ENCODE measurements at places on chromosomes 4 and X. TPM values are rescaled to one million over a fixed set of nuclear protein-coding genes. Genes with fewer than 3 reads are reported as not detected.

DNA sequence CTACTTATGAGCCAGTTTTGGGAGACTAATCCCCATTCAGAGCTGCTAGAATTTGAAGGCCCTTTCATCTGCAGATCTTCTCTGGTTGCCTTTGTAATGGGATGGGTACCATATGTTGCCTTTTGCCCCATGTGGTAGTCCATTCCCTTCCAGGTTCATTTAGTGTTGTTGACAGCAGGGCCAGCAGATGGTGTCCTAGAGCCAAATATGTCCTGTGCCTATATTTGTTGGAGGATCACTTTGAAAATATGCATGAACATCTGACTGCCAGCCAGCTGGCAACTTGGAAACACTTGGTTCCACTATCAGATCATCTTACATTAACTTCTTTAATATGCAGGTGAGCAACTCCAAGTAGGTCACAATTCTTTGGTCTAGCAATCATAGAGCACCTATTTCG lies 30.4 kb downstream of the CFAP299 start:
- H3K4me1 ChIP-seq, result no peaks in the 10 kb centered on the region
- no peak overlapping the region for H3K27ac ChIP-seq
- peaks cover under 1% of the 10 kb centered on the region for H3K27me3 ChIP-seq
- no peak overlapping the region for H3K4me3 ChIP-seq
- peak; percentile 66 for DNase-seq

GRCh38 chr4:119861731-119862130 lies 204.9 kb downstream of the MAD2L1 start:
- no peak overlapping the region for H3K4me3 ChIP-seq
- H3K27me3 ChIP-seq, result no peaks in the 10 kb centered on the region
- H3K4me1 ChIP-seq, result no peaks in the 10 kb centered on the region
- no peak overlapping the region for H3K27ac ChIP-seq

- no peaks in the 10 kb centered on the region for H3K27me3 ChIP-seq
- no peak overlapping the region for H3K4me3 ChIP-seq
- H3K36me3 ChIP-seq, result no peaks in the 10 kb centered on the region
- H3K4me1 ChIP-seq, result no peaks in the 10 kb centered on the region
- DNase-seq, result no peak
These were observed 119.3 kb upstream of the CLNK start for GRCh38 chr4:10803713-10804343.

- H3K4me1 ChIP-seq, result peaks cover 15% of the 10 kb centered on the region
- H3K27ac ChIP-seq, result no peak overlapping the region
- no peaks in the 10 kb centered on the region for H3K27me3 ChIP-seq
- DNase-seq, result no peak
- H3K4me3 ChIP-seq, result no peak overlapping the region
These were observed 35.0 kb upstream of the MYOZ2 start for GRCh38 chr4:119100655-119101054.

DNA sequence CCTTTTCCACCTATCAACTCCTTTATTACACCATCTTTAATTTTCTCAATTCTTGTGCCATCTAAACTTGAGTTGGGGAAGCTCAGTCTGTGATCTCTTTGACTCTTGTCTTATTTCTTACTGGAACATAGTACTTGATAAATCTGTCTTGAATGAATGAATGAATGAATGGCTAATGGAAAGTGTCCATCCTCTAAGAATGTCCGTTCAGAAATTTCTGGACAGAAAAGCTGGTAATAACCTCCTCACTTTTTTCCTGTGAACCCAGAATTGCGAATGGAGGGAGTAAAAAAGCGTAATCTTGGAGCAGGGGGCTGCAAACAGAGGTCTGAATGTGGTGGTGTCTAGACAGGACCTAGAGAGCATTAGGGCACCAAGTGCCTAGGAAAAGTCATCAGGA lies 9.4 kb upstream of the CLTRN start:
- H3K4me3 ChIP-seq, result no peak overlapping the region
- no peak for DNase-seq
- H3K4me1 ChIP-seq, result peaks cover 25% of the 10 kb centered on the region
- no peaks in the 10 kb centered on the region for H3K27me3 ChIP-seq
- peaks cover 3% of the 10 kb centered on the region for H3K36me3 ChIP-seq

GRCh38 chr4:105182211-105182610 lies 35.5 kb downstream of the TET2 start:
- DNase-seq, result no peak
- H3K4me3 ChIP-seq, result no peak overlapping the region
- H3K27ac ChIP-seq, result no peak overlapping the region
- peaks cover 4% of the 10 kb centered on the region for H3K4me1 ChIP-seq
- peaks cover 26% of the 10 kb centered on the region for H3K36me3 ChIP-seq
- no peaks in the 10 kb centered on the region for H3K27me3 ChIP-seq

DNA sequence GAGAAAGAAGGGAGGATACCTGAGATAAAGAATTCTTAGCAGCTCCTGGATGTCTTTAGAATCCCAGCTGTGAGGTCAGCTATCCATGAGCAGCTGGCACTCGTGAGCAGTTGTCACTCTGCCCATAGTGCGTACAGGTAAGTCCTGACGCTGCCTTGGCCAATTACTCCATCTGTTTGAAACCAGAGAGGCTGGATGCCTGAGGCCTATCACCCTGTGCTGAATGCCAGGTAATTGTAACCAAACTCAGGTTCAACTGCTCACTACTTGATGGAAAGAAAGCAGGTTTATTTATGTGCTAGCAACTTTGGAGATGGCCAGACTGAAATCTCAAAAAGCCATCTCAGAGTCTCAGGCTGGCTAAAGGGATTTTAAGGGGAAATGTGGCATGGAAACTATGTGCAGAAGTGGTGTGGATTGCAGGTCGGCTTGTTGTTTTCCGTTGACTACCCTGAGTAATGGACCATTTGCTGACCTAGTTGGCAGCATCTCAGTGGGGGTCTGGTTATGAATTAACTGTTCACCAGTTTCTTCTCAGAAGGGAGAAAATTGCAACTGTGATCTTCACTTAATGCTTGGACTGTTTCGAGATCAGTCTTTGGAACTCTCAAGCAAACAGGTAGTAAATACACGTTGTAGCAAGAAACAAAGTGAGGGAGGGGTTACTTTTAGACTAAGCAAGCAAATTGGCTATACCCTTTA lies 1614.0 kb upstream of the PCDH10 start:
- H3K4me1 ChIP-seq, result no peaks in the 10 kb centered on the region
- no peak overlapping the region for H3K4me3 ChIP-seq
- H3K36me3 ChIP-seq, result no peaks in the 10 kb centered on the region
- no peaks in the 10 kb centered on the region for H3K27me3 ChIP-seq
- no peak overlapping the region for H3K27ac ChIP-seq

- H3K4me3 ChIP-seq, result no peak overlapping the region
- H3K36me3 ChIP-seq, result no peaks in the 10 kb centered on the region
- H3K27me3 ChIP-seq, result no peaks in the 10 kb centered on the region
These were observed 187.6 kb upstream of the HAND2 start for GRCh38 chr4:173717581-173717980.

DNA sequence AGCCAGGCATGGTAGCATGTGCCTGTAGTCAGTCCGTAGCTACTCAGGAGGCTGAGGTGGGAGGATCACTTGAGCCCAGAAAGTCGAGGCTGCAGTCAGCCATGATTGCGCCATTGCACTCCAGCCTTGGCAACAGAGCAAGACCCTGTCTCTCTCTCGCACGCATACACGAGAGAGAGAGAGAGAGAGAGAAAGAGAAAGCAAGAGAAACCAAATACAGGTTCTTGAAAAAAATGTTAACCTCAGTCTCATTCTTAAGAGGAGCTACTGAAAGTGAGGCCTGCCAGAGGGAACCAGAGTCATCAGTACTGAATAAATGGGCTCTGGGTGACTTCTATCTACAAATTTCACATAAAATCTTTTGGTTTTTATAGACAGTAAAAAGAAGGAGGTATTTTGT lies 42.9 kb downstream of the KIAA0232 start:
- H3K4me3 ChIP-seq, result peak overlapping the region; percentile 11
- peaks cover 38% of the 10 kb centered on the region for H3K36me3 ChIP-seq
- H3K27me3 ChIP-seq, result no peaks in the 10 kb centered on the region
- peak; percentile 48 for DNase-seq
- H3K4me1 ChIP-seq, result peaks cover 38% of the 10 kb centered on the region
- peak overlapping the region; percentile 83 for H3K27ac ChIP-seq

DNA sequence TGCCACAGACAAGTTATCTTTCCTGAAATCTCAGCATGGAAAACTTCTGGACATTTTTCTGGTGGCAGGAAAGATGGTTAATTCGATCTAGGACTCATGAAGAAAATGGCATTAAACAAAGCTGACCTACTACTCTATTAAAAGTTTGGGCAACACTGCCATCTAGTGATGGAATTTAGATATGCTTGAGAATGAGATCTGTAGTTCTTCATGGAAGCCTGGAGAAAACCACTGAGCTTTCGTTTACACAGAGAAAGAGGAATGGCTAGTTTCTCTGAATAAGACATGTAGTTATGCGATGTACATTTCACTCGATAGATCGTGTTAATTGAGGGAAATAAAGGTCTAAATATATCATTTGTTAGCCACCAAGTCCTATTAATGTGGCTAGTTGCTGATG lies 51.7 kb upstream of the CHRDL1 start:
- H3K4me3 ChIP-seq, result no peak overlapping the region
- H3K36me3 ChIP-seq, result no peaks in the 10 kb centered on the region
- peaks cover 5% of the 10 kb centered on the region for H3K4me1 ChIP-seq

DNA sequence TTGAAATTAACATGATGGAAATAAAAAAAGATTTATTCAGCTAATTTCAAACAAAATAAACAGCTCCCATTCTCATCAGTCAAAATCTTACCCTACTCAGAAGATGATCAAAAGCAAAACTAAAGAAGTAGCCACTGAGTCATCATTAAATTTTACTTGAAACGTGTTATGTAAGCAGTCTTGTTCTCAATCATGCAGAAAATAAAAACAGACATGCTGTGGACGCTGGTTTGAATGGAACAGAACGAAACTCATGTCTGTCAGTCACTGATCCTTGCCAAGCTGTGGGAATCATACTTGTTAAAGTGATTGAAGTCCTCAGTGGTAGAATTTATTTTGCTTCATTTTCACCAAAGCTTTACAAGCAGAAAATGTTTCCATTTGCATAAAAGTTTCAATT lies 77.2 kb upstream of the TLR3 start:
- H3K27me3 ChIP-seq, result no peaks in the 10 kb centered on the region
- H3K4me1 ChIP-seq, result no peaks in the 10 kb centered on the region
- H3K27ac ChIP-seq, result no peak overlapping the region
- H3K36me3 ChIP-seq, result no peaks in the 10 kb centered on the region
- H3K4me3 ChIP-seq, result no peak overlapping the region
- DNase-seq, result no peak

- no peak overlapping the region for H3K27ac ChIP-seq
- H3K27me3 ChIP-seq, result no peaks in the 10 kb centered on the region
- H3K36me3 ChIP-seq, result no peaks in the 10 kb centered on the region
- DNase-seq, result no peak
- no peak overlapping the region for H3K4me3 ChIP-seq
These were observed 22.3 kb downstream of the EFNB1 start for GRCh38 chrX:68851082-68851481.

DNA sequence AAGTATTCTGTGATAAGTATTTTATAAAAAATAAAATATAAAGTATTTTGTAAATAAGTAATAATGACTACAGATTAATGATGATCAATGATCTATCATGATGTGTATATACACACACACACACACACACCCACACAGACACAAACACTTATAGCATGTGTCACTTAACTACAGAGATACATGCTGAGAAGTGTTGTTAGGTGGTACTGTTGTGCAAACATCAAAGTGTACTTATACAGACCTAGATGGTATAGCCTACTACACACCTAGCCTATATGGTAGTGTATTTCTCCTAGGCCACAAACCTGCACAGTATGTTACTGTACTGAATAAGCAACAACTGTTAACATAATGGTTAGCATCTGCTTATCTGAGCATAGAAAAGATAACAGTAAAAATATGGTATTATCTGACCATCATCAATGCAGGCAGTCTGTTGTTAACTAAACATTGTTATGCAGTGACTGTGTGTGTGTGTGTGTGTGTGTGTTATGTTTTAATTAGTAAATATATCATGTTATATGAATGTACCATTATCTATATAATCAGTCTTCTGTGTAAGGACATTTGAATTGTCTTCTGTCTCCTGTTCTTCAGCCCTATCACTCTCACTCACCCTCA lies 138.2 kb downstream of the CAMK2D start:
- DNase-seq, result no peak
- peaks cover 20% of the 10 kb centered on the region for H3K36me3 ChIP-seq
- H3K27me3 ChIP-seq, result no peaks in the 10 kb centered on the region
- H3K27ac ChIP-seq, result no peak overlapping the region
- peaks cover 17% of the 10 kb centered on the region for H3K4me1 ChIP-seq

- DNase-seq, result no peak
- H3K36me3 ChIP-seq, result no peaks in the 10 kb centered on the region
- H3K27me3 ChIP-seq, result peaks cover 27% of the 10 kb centered on the region
- H3K4me3 ChIP-seq, result no peak overlapping the region
These were observed 5.9 kb upstream of the GATB start for GRCh38 chr4:151766691-151767090.

DNA sequence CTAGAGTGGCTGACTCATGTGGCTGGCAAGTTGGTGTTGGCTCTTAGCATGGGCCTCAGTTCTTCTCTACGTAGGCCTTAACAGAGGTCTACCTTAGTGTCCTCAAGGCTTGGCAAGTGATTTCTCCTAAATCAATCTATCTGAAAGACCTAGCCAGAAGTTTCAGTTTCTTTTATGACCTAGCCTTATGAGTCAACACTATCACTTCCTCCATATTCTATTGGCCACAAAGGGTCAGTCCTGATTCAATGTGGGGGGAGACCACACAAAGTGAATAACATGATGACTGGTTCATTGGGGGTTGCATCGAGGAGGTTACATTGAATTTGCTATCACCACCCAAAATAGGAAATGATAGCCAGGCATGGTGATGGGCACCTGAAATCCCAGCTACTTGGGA lies 5.8 kb upstream of the NRK start:
- H3K36me3 ChIP-seq, result no peaks in the 10 kb centered on the region
- DNase-seq, result no peak
- H3K27me3 ChIP-seq, result peaks cover 12% of the 10 kb centered on the region
- H3K27ac ChIP-seq, result no peak overlapping the region
- no peaks in the 10 kb centered on the region for H3K4me1 ChIP-seq
- H3K4me3 ChIP-seq, result no peak overlapping the region

DNA sequence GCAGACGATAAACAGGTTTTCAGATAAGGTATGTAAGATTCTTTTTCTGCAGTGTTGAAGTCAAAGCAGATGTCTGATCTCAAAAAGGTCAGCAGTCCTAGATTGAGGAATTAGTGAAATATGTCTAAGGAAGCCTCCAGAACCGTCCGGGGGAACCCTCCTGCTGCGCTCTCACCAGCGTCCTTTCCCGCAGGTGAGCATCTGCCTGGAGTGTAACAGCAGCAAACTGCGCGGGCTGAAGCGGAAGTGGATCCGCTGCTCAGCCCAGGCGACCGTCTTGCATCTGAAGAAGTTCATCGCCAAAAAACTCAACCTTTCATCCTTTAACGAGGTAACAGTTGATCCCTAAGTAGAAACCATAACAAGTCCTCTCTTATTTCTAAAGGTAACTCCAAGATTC lies 55.5 kb downstream of the PCGF3 start:
- no peaks in the 10 kb centered on the region for H3K27me3 ChIP-seq
- DNase-seq, result no peak
- peaks cover 15% of the 10 kb centered on the region for H3K4me1 ChIP-seq
- peaks cover 33% of the 10 kb centered on the region for H3K36me3 ChIP-seq

GRCh38 chrX:119695535-119696050 lies 2.6 kb upstream of the SEPTIN6 start:
- H3K4me3 ChIP-seq, result no peak overlapping the region
- no peak for DNase-seq
- H3K27ac ChIP-seq, result no peak overlapping the region
- peaks cover 12% of the 10 kb centered on the region for H3K4me1 ChIP-seq
- no peaks in the 10 kb centered on the region for H3K27me3 ChIP-seq

The KLF8 gene
- 3.4 TPM for total RNA-seq

The CLDN22 gene
- total RNA-seq, result not detected

The ETDA gene
- not detected for total RNA-seq

The CCDC158 gene
- not detected for total RNA-seq

The CFAP299 gene
- total RNA-seq, result not detected

The F8A3 gene
- total RNA-seq, result 10.8 TPM

The FAM53A gene
- 1.6 TPM for total RNA-seq

The FRAS1 gene
- total RNA-seq, result not detected

The DUSP21 gene
- total RNA-seq, result not detected

The PPARGC1A gene
- total RNA-seq, result not detected

The DLG3 gene
- total RNA-seq, result 39.6 TPM
